ENCODE measurements at places on chromosomes 2 and 18.

DNA sequence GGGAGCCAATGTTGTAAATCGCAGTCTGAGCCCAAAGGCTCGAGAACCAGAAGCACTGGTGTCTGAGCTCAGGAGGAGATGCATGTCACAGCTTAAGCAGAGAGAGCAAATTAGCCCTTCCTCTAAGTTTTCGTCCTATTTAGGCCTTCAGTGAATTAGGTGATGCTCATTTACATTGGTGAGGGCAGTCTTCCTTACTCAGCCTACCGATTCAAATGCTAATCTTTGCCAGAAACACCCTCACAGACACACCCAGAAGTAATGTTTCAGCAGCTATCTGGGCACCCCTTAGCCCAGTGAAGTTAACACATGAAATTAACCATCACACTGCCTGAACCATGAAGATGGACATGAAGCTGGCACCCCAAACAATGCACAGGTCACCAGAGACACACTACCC lies 385.1 kb downstream of the STK39 start:
- DNase-seq = no peak

- DNase-seq = no peak
These were observed 2.8 kb upstream of the GAD1 start for GRCh38 chr2:170813611-170814532.

GRCh38 chr2:42877511-42877910 lies 85.1 kb upstream of the HAAO start:
- DNase-seq = no peak

GRCh38 chr18:12048827-12049175 lies 44.8 kb upstream of the ANKRD62 start:
- DNase-seq = no peak

- DNase-seq = no peak
These were observed 37.1 kb downstream of the RRM2 start for GRCh38 chr2:10159581-10160131.

DNA sequence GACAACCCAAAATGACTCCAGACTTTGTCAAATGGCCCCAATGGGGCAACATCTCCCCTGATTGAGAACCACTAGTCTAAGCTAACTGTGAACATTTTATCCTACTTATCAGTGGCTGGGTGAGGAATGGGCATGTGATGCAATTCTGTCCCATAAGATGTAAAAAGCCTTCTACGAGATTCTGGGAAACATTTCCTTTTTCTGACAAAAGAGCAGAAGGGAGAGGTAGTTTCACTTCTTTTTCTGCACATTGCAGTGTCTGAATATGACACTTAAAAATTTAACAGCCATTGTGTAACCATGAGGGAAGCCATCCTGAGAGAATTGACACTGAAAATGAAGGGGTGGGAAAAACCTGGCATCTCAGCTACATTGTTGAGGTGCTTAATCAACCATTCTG lies 17.3 kb upstream of the MARCHF4 start:
- DNase-seq = no peak

DNA sequence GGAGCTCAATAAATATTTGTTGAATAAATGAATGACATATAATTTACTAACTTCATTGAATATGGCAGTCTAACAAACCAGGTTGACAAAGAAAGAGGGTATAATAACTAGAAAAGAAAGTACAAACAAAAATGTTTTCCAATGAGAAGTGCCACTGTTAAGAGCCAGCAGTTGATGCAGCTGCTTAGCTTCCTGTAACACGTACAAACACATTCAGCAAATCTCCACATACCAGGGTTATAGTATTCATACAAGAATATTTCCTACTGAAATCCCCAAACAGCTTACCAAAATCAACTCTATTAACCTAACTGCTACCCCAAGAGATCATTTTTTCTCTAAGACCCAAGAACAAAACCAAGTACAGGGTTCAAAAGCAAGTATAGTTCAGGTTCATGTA lies 77.7 kb downstream of the THADA start:
- DNase-seq = no peak

DNA sequence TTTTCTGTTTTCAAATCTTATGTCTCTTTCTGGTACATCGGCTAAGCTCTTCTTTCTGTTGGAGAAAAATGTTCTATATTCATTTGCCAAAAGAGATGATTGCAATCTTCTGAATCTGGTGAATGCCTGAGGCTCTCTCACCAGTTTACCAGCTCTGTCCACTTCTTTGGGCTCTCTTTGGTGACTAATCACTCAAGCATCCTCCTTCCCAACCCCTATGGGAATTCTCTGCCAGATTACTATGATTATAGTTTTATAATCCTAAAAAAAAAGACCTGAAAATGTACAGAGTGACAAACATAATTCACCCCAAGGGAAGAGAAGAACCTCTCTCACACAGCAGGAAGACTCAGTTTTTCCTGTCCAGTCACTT lies 187.3 kb downstream of the CAMKMT start:
- no peak for DNase-seq

DNA sequence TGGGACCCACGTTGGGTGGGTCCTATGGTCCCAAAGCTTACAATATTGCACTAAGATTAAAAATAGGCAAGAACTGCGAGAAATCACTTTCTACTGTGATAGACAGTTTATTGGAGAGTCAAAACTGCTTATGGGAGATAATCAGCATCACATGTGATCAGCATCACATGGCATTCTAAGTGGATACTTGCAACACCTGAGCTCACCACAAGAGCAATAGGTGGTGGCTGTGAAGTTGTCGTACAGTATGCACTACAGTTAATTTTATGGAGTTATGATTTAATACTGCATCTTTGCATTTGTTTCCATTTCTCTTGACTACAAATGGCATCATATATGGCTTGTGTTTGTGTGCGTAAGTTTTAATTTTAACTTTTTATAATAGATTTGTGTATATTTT lies 11.6 kb downstream of the PNO1 start:
- no peak for DNase-seq

GRCh38 chr18:43590182-43590903 lies 313.1 kb upstream of the SYT4 start:
- DNase-seq = no peak

GRCh38 chr2:53490659-53491058 lies 276.9 kb upstream of the CHAC2 start:
- no peak for DNase-seq

- no peak for DNase-seq
These were observed 13.7 kb downstream of the RND3 start for GRCh38 chr2:150473767-150474166.

- no peak for DNase-seq
These were observed 212.9 kb downstream of the MTX2 start for GRCh38 chr2:176482107-176482506.

- DNase-seq = no peak
These were observed 406.5 kb upstream of the UBE2E3 start for GRCh38 chr2:180573951-180574350.

- no peak for DNase-seq
These were observed 15.0 kb downstream of the KCNJ13 start for GRCh38 chr2:232761301-232761907.

GRCh38 chr2:237306787-237307170 lies 107.2 kb downstream of the COL6A3 start:
- no peak for DNase-seq

DNA sequence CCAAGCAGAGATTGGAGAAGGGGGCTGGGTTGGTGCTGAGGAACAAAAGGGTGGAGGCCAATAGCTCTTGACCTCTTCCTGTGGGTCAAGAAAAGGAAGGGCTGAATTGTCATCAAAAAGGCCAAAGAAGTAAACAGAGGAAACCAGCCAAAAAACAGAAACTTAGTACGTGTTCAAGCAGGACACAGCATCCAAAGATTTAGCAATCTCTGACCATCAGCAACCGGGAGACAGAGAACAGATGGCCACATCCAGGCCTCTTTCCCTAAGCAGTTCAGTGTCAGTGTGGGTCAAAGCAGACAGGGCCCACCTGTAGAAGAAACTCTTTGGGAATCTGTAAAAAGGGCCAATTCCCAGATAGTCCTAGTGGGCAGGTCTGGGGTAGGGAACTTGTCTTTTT lies 2.9 kb downstream of the DNPEP start:
- DNase-seq = no peak

GRCh38 chr2:29232041-29232440 lies 116.8 kb downstream of the CLIP4 start:
- no peak for DNase-seq
